ENCODE measurements at places on chromosomes 11 and 22. TPM values are rescaled to one million over a fixed set of nuclear protein-coding genes. Genes with fewer than 3 reads are reported as not detected.

GRCh38 chr11:133951327-133952198 is 5.2 kb downstream of the IGSF9B start:
- no peak for DNase-seq

DNA sequence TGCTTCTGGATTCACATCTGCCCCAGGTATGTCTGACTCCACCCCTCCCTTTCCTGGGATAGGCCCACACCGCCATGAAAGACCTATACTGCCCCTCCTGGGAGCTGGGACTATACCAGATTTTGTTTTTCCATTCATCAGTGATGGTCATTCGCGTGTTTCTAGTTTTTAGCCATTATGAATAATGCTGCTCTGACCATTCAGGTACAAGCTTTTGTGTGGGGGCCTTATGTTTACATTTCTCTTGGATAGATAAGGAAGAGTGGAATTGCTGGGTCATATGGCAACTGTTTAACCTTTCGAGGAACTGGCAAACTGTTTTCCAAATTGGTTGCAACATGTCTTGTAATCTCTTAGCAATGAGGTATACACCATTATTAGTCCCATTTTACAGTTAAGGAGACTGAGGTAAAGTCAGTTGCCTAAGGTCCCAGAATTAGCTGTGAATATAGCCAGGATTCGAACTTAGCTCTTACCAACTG is 1.2 kb upstream of the TBC1D10A start:
- no peak for DNase-seq

DNA sequence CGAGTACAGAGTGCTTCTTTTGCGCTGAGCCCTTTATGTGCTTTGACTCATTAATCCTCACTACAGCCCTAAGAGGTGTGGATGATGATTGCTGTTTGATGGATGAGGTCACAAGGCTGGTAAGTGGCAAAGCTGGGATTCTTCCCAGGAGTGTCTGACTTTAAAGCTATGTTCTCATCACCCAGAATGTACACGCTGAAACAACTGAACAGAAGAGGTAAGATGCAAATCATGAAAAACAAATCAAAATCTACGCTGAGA is 37.7 kb upstream of the CREB3L1 start:
- no peak for DNase-seq

DNA sequence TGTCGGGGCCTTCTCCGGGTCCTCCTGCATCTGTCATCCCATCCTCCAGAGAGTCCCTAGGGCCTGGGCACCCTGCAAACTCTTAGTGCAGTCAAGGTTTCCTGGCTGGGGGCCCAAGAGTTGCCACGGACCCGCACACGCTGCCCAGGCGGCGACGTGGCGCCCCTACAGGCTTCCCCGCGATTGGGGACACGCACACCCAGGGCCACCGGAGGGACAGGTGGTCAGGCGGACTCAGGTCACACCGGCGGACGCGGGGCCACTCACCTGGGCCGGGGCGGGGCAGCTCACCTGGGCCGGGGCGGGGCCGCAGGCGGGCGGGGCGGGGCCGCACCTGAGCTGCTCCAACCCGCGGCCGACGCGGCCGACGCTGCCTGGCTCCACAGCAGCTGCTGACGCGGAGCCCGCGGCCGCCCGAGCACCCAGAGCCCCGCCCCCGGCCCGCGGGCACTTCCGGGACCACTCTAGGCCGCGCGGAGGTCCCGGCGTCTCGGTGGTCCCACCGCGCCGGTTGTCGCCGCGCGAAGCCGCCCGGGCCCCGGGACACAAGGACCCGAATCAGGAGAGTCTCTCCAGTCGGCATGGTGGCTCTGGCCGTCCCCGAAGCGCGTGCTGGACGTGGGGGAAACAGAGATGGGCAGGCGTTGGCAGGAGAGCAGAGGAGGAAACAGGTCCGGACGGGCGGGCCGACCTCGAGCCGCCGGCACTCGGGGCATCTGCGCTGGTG is at the start of gene ZNF70:
Gene ZNF70 (minus strand): TSS at position 399 of the 727 bp plus-strand sequence. CDS start 5,972 bp downstream, outside the sequence.
- peak; percentile 85 for DNase-seq

DNA sequence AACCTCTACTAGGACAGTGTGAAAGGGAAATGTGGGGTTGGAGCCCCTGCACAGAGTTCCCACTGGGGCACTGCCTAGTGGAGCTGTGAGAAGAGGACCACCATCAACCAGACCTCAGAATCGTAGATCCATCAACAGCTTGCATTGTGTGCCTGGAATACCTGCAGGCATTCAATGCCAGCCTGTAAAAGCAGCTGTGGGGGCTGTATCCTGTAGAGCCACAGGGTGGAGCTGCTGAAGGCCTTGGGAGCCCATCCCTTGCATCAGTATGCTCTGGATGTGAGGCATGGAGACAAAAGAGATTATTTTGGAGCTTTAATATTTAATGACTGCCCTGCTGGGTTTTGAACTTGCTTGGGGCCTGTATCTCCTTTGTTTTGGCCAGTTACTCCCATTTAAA is 46.3 kb downstream of the PGR start:
- DNase-seq: no peak

GRCh38 chr11:15617126-15617525 is 502.4 kb downstream of the INSC start:
- DNase-seq: no peak

DNA sequence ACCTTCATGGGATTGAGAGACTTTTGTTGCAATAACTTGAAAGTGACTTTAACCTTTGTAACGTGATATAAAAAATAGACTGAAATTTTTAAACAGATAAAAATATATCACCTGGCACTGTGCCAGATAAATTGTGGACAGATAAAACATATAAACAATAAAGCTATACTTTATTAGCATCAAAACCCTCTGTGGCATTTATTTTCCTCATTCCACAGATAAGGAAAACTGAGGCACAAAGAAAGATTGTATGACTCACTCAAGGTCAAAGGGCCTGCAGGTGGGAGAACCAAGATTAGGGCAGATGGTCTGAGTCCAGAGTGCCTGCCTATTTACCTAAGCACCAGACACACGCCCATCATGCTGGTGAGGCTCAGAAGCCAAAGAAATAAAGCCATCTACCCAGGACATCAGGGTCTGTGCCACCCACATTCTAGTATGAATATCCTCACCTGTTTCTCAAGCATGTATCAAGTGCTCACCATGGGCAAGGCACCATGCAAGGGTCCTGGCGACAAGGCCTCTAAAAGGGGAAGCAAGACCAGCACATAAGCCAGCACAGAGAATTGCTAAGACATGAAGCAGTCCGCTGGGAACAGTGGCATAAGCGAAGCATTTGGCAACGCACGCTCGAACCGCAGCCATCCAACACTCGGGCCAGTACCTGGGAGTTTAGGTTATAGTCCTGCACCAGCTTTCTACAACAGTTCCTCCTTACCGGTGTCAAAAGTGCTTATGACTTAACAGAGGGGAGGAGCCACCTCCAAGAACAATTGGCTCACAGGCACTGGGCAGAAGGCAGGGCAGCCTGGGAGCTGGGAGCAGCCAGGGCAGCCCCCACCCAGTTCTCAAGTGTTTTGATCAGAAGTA is 17.6 kb downstream of the MYH9 start:
- no peak for DNase-seq

- no peak for DNase-seq
Observed at GRCh38 chr11:73159297-73159696, 17.2 kb upstream of the FCHSD2 start.

DNA sequence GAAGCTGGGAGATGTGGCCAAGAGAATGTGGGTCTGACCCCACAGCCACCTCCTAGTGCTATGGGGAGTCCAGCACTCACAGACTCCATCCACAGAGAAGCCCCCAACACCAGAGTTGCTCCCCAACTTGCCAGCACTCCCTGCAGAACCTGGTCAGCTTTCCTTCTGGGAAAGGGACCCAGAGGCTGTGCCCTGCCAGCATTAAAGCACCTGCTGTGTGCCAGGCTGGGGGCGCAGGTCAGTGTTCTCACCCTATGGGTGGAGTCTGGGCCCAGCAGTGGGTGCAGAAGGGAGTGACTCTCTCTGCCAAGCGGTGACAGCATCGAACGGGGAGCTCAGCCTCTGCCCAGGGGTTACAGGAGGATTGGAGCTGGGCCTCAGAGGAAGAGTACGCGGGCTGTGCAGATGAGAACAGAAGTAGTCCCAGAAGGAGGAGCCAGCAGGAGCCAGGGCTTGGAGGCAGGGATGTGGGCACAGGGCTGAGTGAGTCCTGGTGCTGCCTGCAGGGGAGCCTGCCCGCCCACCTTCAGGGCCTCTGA is 114.4 kb downstream of the MPPED1 start:
- no peak for DNase-seq

DNA sequence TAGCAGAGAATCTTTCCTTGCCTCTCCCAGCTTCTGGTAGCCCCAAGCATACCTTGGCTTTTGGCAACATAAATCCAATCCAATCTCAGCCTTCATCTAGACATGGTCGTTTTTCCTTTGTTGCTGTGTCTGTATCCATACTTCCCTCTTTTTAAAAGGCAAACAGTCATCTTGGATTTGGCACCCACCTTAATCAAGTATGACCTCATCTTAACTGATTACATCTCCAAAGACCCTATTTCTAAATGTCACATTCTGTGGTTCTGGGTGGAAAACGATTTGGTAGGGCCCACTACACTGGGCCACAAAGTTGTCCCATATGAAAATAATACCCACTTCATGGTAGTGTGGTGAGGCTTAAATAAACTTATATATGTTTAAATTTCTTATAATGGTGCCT is 852 bp downstream of the BUD13 start:
- no peak for DNase-seq

DNA sequence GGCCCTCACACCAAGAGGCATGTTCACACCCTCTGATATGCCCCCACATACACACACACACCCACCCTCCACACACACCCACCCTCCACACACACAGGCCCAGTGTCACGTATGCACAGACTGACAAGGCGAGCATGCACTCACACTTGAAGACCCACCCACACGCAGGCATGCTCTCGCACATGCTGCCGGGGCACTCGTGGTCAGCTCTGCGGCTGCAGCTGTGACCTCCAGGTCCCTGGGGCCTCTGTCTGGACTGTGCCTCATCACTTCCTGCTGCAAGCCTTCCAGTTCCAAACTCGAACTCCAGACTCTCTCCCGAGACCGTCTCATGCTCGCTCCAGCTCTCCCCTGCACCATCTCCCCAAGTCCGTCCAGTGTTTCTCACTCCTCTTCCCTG is 9.5 kb downstream of the DCHS1 start:
- no peak for DNase-seq

- peak; percentile 19 for DNase-seq
Observed at GRCh38 chr11:8285228-8285627, 21.6 kb upstream of the LMO1 start.

DNA sequence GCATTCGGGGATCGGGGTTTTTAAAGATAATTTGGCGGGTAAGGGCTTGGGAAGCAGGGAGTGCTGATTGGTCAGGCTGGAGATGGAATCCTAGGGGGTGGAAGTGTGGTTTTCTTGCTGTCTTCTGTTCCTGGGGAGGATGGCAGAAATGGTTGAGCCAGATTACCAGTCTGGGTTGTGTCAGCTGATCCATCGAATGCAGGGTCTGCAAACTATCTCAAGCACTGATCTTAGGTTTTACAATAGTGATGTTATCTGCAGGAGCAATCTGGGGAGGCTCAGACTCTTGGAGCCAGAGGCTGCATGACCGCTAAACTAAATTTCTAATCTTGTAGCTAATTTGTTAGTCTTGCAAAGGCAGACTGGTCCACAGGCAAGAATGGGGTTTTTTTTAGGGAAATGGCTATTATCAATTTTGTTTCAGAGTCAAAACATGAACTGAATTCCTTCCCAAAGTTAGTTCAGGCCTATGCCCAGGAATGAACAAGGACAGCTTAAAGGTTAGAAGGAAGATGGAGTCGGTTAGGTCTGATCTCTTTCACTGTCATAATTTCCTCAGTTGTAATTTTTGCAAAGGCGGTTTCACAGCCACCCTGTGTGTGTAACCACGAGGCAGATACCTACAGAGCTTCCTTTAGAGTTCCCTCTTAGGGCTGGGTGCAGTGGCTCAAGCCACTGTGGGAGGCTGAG is 10.2 kb downstream of the SCGB1A1 start:
- DNase-seq: no peak

DNA sequence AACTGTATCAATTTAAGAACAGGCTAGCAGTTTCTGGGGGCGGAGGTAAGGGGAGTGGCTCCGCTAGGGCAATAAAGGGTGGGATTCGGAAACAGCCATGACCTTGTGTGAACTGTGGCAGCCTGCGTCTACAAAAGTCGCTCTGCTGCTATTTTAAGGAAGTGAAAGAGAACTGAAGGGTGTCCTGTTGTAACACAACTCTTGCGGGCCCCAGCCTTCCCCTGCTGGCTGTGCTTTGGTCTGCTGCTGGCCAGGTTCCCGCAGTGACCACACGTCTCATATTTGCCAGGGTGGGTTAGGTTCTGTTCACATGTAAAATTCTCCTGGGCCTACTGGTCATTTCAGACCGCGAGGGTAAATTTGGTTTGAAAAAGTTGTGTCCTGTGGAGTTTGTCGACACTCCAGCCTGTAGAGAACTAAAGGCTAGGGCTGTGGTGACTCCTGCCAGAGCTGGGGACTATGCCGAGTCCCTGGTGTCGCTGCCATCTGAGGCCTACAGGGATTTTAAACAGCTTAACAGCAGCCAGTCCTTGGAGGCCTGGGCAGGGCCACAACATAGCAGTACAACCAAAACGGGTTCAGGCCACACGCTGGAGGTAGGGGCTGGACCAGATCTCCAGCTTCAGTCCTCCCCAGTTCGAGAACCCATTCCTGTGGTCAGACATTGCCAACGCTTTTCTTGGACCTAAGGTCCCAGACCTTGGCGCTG is 1.1 kb upstream of the PPFIBP2 start:
- peak; percentile 46 for DNase-seq

- DNase-seq: no peak
Observed at GRCh38 chr22:50530580-50530876, 716 bp upstream of the TYMP start.

DNA sequence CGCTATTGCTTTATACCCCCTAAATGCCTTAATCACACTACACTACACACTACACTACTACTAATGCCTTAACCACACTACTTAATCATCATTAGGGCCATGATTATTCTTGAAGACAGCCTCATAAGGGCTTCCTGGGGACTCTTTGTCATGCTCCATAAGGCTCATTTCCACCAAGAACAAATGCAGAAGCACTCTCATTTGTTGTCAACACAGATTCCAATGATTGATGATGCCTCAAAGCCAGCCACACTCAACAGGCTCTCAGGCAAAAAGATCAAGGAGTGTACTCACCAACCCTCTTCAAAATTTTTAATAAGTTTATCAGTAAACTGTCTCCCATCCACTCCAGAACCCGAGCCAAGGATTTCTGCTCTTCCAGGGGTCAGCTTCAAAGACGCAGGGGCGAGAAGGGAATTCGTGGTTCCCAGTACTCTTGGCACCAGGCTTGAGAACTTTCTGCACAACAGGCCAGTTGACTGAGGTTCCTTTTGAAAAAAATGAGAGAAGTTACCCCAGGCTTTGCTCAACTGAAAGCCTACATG is 204.7 kb upstream of the GUCY1A2 start:
- DNase-seq: no peak

GRCh38 chr11:75654314-75654713 is 14.5 kb downstream of the MAP6 start:
- no peak for DNase-seq

Gene CDC42BPG
- total RNA-seq: 0.75 TPM

Gene CRYAB
- total RNA-seq: 0.33 TPM

Gene MMP10
- total RNA-seq: not detected

Gene C11orf97
- not detected for total RNA-seq

Gene CABP7
- not detected for total RNA-seq

Gene PDGFD
- total RNA-seq: 3.3 TPM

Gene MS4A6E
- total RNA-seq: 0.75 TPM

Gene RFPL2
- 0.98 TPM for total RNA-seq

Gene CATSPERZ
- total RNA-seq: 0.42 TPM

Gene DESI1
- total RNA-seq: 46.9 TPM

Gene MAP6
- 0.23 TPM for total RNA-seq

Gene OR4A16
- not detected for total RNA-seq

Gene VSIG10L2
- total RNA-seq: not detected

Gene SEZ6L
- under 0.01 TPM for total RNA-seq

Measured in liver (tissue), 10 donors.